ENCODE measurements at places on chromosomes 16 and 17.

DNA sequence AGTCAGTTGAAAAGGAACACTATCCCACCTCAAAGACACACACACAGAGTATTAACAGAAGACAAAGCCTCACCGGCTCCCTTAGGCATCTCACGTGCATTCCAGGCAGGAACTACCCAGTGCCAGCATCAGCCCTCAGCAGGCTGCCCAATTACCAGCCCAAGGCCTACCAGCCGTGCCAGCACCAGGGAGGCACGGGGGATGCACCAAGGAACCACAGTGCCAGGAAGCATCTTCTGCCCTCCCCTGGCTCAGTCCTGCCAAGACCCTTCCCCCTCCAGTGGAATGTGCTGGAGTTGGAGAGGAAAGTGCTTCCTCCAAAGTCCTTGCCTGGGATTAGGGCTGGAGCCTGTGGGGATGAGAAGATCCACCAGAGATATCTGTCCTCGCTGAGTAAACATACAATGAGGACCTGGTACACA is 11.0 kb upstream of the KRT19 start:
- DNase-seq: no peak

- DNase-seq: no peak
Measured at GRCh38 chr16:55282441-55282840, 41.6 kb upstream of the IRX6 start.

GRCh38 chr17:74448756-74449155 is 16.9 kb downstream of the GPRC5C start:
- DNase-seq: no peak

- DNase-seq: no peak
Measured at GRCh38 chr16:12896562-12896961, 4.8 kb upstream of the SHISA9 start.

DNA sequence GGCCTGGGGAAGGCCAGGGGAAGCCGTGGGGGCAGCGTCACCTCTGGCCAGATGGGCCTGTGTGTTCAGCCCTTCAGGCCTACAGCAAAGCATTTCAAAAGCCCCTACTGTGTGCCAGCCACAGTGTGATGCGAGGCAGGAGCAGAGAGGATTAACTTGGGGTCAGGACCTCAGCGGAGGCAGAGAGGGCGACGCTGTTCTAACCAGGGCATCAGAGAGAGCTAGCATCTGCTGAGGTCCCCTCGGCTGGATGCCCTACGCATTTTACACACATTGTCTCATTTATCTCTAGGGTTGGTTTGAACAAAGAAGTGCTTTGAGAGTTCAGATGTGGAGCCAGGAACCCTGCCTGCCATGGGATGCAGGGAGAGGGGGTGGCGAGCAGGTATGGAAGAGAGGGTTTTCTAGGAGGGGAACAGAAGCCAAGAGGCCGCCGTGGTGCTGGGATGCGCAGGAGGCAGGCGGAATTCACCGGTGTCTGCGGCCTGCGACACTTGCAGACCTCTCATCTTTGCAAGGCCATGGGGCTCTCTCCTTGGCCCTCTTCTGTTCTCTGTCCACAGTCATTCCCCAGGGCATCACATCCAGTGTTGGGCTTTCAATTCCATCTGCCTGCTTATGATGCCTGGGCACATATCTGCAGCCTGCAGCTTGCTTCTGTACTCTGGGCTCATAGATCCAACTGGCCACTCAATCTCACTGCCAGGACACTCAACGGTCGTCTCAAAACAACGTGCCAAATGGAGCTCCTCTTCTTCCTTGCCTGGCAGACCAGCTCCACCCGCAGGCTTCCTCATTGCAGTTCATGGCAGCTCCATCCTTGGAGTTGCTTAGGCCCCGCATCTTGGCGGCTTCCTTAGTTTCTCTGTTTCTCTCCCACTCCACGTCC is 8.1 kb upstream of the NKD1 start:
- DNase-seq: no peak

- no peak for DNase-seq
Measured at GRCh38 chr17:75509528-75510258, 5.6 kb downstream of the CASKIN2 start.

DNA sequence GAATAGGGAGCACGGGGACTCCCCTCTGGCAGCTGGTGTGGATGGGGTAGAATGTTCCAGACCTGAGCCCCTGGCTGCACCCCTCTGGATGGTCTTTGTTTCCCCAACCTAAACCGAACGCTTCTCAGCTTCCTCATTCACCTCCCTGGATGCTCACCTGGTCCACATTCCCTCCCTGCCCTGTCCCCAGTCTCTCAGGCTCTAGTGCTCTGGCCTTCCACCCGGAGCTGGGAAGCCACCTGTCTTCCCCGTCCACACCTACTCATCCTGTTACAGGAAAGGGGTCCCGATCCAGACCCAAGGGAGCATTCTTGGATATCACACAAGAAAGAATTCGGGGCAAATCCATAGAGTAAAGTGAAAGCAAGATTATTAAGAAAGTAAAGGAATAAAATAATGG is 73.5 kb downstream of the CYLD start:
- no peak for DNase-seq

DNA sequence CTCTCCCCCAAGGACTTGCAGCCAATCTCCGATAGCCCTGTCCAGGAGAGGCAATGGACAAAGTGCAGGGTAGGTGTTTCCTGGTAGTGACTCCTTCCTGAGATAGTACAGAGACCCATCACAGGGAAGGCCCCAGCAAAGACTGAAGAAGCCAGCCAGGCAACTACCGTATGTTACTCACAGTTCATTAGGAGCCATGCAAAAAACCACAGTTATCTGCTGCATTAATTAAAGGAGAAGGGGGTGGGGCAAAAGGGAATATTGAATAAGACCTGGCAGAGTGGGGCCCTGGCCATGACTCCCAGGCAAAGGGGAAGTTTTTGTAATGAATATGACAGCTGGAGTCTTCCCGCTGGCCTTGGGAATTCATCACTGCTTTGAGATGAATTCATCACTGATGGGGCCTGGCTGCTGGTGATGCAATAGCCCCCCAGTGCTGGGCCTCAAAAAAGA is 2.5 kb upstream of the SLC13A2 start:
- no peak for DNase-seq

DNA sequence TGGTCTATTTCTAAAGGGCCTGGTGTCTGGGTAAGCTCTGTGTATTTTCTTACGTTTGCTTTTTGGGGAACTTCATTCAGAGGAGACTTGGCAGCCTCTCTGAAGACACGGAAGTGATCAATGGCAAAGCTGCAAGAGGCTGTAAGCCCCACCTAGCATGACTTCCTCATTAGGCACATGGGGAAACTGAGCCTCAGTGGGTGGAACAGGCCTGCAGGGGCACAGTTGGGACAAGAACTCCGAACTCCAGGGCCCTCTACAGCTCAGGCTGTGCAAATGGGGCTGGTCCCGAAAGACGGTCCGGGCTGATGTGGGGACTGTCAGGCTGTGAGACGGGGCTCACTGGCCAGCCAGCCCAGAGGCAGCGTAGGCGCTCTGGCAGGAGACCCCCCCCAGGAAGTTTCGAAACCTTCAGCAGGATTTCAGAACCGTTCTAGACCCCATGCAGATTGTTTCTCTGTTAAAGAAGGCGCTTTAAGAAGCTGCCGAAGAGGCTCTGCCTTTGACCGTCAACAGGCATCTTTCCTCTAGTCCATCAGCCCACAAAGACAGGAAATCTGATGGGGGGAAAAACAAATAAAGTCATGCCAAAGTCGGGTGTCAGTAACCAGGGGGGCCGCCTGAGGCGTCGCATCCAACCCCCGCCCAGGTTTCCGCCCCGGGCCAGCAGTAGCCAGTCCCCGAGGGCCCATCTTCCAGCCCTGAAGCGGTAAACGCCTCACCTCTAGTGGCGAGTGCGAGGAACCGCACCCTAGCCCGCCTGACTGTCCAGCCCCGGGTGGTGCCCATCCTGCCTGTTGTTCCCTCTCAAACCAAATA is 79.8 kb upstream of the TBC1D3K start:
- no peak for DNase-seq

DNA sequence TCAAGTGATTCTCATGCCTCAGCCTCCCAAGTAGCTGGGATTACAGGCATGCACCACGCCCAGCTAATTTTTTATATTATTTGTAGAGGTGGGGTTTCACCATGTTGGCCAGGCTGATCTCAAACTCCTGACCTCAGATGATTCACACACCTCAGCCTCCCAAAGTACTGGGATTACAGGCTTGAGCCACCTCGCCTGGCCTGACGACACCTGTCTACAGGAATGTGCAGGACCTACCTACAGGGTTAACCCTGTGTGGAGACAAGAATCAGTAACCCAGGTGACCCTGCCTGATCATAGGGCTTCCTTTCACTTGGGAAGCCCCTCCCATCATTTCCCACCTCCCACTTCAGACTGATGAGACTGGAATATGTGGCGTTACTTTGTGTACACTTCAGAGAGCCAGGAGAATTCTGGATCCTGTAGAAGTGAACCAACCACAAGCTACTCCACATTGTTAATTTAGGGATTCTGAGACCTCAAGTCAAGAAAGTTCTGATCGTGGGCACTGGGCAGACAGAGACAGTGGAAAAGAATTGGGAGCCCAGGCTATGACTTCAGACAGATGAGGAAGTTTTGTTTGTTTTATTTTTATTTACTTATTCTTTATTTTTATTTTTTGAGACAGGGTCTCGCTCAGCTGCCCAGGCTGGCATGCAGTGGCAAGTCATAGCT is 5.7 kb upstream of the MILR1 start:
- DNase-seq: no peak

DNA sequence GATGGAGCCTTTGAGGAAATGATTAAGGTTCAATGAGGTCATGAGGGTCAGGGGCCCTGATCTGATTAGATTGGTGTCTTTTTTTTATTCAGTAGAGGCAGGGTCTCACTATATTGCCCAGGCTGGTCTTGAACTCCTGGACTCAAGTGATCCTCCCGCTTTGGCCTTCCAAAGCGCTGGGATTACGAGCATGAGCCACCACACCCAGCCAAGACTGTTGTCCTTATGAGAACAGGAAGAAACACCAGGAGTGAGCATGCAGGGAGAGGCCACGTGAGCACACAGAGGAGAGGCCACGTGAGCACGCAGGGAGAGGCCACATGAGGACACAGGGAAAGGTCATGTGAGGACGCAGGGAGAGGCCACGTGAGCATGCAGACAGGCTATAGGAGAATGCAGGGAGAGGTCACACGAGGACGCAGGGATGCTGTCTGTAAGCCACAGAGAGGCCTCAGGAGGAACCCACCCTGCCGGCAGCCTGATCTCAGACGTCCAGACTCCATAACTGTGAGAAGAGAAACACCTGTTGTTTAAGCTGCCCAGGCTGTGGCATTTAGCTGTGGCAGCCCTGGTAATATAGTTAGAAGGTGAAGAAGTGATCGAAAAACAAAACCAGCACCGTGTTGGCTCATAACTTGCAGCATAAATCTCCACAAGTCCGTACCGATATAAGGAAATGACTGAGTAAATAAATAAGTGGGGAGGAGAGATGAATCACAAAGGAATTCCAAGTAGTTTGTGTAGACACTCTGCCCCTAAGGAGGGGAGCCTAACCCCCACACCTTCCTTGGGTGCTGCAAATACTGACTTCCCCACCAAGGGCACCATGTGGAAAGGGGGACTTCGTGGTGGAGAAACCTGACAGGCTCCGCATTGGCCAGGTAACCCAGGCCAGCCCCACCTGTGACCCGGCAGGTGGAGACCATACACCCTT is 14.6 kb upstream of the CSNK1D start:
- no peak for DNase-seq

- DNase-seq: no peak
Measured at GRCh38 chr17:57587193-57587969, 157.7 kb downstream of the CCDC182 start.

- no peak for DNase-seq
Measured at GRCh38 chr17:12395733-12396354, 269.8 kb upstream of the MYOCD start.

- no peak for DNase-seq
Measured at GRCh38 chr16:71249399-71249798, 18.9 kb upstream of the HYDIN start.

DNA sequence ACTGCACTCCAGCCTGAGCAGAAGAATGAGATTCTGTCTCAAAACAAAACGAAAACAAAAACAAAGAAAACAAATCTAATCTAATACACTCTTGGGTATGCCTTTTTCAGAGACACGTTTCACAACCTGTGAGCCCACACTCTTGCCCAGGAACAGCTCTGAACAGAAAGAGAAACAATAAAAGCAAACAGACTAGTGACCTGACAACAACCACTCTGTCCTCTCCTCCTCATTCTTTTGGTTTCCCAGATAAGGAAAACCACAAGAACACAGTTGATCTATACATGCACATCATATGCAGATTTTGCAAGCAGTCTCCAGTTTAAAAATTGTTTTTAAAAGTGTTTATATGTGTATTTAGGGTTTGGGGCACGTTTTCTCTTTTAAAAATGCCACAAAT is 1.3 kb downstream of the MKS1 start:
- DNase-seq: no peak

- DNase-seq: no peak
Measured at GRCh38 chr16:30136971-30137605, 14.1 kb upstream of the MAPK3 start.

DNA sequence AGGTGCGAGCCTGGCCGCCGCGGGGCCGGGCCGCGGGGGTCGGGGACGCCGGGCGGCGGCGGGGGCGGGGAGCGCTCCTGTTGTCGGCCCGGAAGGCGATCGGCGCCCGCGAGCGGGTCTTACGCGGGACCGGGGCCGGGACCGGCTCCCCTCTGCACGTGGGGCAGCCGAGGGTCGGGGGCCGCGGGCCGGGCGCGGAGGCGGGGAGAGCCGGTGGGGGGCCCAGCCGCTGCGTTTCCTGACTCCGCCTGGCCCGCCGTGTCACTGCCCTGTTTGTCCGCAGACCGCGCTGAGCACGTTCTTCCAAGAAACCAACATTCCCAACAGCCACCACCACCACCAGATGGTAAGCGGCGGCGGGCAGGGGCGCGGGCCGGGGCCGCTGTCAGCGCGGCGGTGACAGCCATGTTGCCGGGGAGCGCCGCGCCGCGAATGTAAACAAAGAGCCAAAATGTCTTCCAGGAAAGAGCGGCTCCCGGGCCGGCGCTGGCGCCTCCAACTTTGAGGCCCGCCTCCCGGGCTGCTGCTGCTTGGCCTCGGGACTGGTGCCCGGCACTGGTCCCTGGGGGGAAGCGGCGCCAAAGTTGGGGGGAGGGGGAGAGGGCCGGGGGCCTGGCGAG is 586 bp downstream of the UBALD2 start:
- DNase-seq: no peak

- no peak for DNase-seq
Measured at GRCh38 chr16:630815-631405, at the start of gene WFIKKN1. TSS of gene WFIKKN1 (plus strand) at chr16:630985. CDS start at chr16:631254, 269 bp downstream.

DNA sequence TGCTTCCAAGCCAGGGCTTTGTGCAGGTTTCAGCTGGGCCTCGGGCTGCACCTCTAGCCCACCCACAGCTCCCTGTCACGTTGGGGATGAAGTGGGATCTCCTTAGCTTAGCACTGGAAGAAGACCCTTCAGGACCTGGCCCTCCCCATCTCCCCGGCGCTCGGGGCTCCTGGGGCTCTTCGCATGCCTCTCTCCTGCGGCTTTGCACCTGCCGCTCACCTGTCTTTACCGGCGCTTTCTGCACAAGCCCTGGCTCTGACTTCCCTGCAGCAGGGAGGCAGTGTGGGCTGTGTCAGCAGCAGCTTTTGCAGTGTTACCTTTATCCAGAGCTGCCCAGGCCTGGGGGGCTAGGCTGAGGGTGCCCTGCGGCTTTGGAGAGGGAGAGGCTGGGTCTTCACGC is 52.3 kb downstream of the NT5M start:
- no peak for DNase-seq

- DNase-seq: no peak
Measured at GRCh38 chr17:17605729-17606088, 14.2 kb upstream of the PEMT start.

Measured in cortex of kidney (tissue), 1 donor.